Activated T-helper 1 cell treated with anti-CD3 and anti-CD28 coated beads, Interleukin-2, amount 50 U/mL, for 16 hours (primary cell): ENCODE measurements at places on chromosomes 13 and 19.

DNA sequence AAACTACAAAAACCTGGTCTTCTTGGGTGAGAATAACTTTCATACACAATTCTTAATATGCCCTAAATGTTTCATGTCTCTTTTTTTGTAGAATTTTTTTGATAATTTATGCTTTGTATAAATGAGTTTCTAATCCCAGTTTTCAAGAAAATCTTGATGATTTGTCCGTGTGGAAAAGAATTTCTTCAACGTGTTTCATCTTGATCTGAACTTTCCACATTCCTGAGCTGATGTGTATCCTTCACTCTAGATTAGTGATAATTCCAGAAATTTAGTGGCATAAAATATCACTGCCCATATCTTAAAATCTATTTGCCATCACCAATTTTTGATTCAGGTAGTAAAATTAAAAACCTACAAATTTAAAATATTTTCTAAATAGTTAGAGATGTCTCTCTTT is 24.6 kb downstream of the ZNF431 start:
- DNase-seq, result no peak

DNA sequence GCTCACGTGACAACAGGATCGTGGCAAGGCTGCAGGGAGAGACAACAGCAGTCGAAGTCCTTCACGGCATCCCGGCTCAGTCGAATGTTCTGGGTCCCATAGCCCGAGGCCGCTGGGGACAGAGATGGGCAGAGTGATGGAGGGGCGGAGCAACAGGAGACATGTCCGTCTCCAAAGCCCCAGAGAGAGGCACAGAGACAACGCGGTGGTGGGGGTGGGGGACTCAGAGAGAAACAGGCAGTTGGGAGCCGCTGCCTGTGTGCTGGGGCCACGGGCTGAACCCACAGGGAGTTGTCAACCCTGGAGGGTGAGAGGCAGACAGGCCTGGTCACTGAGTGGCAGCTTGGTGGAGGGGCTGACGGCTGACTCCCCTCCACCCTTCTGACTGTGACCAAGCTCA is 20.4 kb downstream of the NOSIP start:
- DNase-seq, result no peak

DNA sequence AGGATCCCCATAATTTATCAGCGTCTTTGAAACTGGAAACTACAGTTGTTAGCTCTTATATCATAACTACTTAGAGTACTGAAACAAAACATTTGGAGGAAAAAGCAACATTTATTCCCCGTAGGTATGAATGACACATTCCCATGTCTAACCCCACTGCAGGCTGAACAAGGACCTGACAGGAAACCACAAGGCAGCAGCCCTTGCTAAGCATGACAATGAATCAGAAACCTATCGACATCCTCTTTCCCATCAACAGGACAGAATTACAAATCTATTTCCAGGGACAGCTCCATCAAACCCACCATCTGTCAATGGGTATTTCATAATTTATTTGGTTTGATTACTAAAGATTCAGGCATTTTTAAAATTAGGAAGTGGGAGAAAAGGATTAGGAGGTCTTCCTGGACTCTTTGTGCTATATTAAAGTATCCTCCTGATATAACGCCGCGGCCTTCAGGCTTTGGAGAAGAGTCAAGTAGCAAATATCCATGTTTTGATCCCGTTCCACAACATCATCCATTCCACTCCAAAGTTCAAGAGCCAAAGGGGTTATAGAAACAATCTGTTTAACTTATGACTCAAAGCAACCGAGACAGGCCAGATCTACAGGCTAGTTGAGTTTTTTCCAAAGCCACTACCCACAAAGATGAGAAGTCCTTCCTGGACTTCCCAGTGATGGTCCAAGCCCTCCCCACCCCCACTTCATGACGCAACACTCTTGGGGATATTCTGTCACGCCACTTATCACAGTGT is 51.1 kb downstream of the FAM216B start:
- DNase-seq, result no peak

DNA sequence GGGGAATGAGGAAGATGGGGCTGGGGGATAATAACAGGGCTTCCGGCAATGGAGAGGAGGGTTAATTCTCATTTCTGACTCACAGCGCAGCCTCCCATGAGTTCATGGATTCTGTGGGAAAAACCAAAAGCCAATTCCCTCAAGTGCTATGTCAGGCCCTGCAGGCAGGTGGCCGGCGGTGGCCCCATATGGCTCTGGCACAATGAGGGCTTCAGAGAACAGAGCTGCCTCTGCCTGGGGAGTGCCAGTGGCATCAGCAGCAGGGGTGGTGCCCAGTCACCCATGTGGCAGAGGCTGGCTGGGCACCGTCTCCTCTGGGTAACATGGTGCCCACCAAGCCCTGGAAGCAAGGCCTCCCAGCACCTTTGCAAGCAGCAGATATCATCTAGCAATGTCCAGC is 69.1 kb downstream of the ALOX5AP start:
- no peak for DNase-seq

DNA sequence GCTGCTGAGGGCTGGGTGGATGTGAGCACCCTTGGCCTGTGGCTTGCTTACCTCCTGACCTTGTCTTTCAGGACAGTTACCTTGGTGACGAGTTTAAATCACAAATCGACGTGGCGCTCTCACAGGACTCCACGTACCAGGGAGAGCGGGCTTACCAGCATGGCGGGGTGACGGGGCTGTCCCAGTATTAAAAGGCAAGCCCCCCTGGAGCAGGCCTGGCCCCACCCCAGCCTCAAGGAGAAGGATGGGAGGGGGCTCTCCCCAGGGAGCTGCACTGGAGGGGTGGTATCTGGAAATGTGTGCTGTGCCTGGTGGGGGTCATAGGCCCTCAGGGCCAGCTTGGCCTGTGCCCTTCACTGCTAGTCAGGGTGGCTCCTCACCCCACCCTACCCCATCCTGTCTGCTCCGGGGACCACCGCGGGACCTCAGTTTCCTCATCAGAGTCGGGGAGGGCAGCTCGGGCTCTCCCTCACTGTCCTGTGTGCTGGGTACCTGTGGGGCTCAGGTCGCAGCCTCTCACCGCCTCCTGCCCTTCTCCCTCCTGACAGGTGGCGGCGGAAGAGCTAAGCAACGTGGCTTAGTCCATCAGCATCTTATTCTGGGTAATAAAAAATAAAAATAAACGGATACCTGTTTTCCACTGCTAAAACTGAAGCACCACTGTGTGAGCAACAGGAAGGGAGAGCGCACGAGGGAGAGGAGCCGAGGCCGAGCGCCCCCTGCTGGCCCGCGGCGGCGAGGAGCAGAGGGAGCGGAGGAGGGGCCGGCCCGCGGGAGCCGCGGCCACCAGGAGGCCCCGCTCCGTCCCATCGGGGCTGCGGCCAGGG is 29.8 kb downstream of the CERS1 start:
- peak; percentile 52 for DNase-seq

DNA sequence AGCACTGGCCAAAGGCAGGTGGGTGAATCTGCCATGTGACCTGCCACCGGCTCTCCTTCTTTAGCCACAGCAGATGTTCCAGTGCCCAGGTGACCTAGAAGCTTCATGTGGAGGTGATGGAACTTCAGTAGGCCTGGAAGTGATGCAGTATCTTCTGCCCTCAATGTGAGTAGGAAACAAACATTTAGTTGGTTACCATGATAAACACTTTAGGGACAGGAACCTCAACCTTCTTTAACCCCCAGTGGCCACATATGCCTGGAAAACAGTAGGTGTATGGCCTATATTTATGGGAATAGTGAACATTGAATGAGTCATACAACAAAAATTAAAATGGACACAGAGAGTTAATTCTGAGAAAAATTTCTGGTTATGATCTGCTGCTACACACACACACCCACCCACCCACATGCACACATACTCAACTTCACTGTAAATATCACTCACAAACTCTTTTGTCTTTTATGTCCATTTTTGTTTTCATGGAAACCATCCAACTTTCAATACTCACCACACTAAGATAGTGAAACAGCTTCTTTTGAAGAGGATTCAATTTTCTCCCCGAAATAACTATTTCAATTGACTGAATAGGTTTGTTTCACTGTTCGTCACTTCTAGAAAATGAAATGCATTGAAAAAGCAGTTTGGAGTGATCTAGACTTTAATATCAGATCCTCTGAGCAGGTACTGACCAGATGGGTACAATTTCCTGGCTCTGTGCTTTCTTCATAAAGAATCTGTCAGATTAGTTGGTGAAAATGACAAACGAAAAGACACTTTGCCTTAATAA is 97.3 kb downstream of the STARD13 start:
- no peak for DNase-seq

DNA sequence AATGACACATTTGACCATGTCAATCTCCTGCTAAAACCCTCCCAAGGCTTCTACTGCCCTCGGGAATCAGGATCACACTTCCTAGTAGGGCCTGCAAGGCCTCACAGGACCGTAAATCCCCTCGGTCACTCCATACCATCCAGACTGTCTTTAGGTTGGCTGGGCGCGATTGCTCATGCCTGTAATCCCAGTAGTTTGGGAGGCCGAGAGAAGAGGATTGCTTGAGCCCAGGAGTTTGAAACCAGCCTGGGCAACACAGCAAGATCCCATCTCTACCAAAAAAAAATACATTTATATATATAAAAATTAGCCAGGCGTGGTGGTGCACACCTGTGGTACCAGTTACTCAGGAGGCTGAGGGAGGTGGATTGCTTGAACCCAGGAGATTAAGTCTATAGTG is 15.0 kb downstream of the TMEM143 start:
- no peak for DNase-seq

DNA sequence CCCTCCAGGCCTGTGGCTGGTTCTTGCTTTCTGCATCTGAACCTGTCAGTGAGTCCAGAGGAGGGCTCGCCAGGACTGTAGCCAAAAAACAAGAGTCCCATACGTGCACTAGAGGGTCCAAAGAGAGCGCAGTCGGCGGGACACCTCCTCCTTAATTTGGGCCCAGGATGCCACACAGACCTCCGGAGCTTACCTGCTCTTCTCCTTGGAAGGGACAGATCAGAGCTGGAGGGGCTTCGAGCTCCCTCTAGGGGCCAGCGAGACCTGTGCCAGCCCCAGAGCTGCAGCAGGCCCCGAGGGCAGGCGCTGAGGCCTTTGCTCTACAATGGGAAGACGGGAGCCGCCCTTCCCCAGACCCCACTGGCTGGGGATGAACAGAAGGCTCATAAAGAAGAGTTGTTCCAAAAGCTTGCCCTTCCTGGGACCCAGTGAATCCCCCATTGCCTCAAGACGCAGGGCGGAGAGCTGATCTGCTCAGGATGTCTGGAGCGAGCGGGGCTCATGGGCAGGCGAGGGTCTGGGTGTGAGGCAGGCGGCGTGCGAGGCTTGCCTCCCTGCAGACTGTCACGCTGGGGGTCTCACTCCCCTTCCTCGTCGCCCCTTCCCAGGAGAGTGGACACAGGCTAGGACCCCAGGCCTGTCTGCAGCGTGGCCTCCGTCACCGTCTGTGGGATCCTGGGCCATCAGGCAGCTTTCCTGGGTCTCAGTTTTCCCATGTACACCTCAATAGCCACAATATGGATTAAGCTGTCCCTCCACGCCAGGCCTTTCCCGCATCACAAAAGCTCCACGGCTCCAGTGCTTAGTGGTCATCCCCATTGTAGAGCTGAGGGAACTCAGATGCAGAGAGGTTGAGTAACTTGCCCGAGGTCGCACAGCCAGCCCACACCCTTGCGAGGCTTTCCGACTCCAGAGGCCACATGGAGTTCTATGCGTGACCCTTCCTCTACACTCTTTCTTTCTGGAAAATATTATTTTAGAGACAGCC is 46.9 kb upstream of the VSTM2B start:
- no peak for DNase-seq

DNA sequence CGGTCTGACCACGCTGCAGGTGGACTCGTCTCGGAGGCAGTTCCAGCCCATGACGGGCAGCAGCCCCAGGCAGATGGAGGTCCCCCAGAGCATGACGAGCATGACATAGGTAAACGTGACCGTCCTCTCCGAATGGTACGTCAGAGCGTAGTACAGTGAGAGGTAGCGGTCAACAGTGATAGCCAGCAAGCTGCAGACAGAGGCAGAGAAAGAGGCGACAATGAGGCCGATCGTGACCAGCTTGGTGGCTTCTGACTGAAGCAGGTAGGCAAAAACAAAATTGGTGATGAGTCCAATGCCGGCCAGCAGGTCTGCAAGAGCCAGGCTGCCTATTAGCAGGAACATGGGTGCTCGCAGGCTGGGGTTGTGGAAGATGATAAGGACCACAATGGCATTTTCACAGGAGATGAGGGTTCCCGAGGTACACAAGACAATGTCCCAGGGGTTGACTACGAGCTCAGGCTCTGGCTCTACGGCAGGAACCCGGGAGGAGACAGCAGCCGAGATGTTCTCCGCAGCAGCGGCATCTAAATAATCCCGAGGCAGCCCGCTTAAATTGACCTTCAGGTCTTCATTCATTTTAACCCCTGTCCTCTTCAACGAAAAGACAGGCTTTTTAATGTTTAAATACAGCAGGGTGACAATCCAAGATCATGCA is 1.2 kb downstream of the GPR12 start:
- no peak for DNase-seq

DNA sequence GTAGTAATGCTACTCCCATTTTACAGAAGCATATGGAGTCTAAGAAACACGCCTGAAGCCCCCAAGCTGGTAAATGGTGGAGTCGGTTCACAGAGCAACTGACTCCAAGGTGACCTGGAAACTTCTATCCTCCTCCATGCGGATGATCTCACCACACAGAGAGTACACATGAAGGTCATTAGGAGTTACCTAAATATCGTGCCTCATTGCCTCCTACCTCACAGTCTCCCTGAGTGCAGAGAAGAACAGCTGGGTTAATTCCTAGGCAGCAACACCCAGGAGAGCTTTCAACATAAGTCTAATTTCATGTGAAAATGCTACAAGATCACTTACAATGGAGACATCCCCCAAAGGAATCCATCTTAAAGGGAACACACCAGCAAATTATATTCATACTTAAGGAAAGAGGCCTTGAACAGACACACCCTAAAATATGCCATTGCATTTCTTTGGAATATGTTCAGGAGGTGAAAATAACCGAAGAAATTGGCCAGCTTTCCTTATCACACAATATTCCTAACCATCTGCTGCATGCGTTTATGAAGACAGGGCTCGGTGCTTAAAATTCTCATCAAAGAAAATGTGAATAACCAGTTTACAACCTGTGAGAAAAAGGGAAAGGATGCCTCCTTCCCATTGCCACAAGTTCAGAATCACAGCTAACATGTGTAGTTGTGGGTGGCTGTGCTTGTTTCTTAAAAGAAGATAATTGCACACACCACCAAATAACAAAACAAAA is 203.6 kb upstream of the NBEA start:
- no peak for DNase-seq
